ENCODE measurements at places on chromosomes 7 and 10.
A peak's percentile ranks its signal among the peaks of the same experiment; 100 is the strongest.

GRCh38 chr10:78543749-78544362 lies 510.2 kb downstream of the RPS24 start:
- no peak for DNase-seq

DNA sequence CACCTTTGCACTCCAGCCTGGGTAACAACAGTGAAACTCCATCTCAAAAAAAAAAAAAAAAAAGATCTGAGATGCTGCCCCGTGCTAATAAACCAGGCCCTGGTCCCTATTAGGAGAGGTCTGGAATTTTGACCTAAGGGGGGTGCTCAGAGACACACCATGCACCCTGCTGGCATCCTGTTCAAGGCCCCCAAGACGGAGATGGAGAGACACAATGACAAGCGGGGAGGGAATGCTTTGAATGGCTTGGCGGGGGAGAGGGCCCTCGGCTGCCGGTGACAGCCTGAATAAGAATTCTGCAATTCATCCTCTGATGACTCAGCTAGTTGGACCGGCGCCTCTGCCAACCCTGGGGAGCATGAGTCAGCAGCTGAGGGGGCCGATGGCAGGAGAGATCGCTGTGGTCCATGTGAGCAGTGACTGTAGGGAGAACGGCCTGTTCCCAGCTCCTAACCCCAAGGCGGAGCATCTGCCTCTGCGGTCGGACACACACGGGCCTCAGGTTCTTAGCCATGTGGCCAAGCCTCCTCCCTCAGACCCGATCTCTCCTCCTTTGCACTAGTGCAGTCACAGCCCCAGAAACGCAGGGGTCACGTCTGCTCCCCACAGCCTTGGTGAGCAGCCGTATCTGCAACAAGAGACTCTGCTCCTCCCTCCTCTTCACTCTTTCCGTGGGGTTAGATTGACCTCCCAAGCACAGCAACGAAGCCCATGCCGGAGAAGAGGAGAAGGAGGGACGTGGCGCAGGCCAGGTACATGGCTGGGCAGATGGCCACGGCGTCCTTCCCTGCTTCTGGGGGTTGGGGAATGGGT lies 14.9 kb downstream of the TRIM56 start:
- DNase-seq: peak; percentile 98

DNA sequence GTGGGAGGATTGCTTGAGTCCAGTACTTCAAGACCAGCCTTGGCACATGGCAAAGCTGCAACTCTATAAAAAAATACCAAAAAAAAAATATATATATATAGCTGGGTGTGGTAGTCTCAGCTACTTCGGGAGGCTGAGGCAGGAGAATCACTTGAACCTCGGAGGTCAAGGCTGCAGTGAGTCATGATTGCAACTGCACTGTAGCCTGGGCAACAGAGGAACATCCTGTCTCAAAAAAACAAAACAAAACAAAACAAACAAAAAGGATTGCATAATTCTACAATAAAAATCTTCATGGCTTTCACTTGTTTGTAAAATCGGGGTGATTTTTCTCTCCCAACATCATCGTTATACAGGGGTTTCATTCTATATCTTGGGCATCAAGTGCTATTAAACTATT lies 35.1 kb downstream of the GUSB start:
- no peak for DNase-seq

DNA sequence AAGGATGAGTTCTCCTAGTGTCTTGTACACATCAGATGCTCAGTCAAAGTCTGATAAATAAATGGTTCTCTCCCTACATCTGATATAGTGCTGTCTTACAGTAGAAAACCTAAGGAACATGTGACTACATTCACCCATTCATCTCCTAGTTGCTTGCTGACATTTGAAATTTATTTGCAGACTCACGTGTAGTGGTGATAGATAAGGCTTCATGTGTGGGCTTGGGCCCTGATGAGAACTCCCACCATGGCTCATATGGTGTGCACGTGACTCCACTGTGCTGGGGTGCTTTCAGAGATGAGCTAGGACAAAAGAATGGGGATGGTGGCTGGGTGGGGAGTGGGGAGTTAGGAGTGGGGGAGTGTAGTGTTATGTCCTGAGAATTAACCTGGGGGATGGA lies 287.3 kb downstream of the RPS24 start:
- no peak for DNase-seq

GRCh38 chr7:52794621-52795020 lies 240.8 kb upstream of the POM121L12 start:
- no peak for DNase-seq

- DNase-seq: no peak
Measured at GRCh38 chr10:112394475-112394875, 20.6 kb downstream of the ACSL5 start.

- no peak for DNase-seq
Measured at GRCh38 chr7:3879355-3880075, 578.5 kb downstream of the SDK1 start.

DNA sequence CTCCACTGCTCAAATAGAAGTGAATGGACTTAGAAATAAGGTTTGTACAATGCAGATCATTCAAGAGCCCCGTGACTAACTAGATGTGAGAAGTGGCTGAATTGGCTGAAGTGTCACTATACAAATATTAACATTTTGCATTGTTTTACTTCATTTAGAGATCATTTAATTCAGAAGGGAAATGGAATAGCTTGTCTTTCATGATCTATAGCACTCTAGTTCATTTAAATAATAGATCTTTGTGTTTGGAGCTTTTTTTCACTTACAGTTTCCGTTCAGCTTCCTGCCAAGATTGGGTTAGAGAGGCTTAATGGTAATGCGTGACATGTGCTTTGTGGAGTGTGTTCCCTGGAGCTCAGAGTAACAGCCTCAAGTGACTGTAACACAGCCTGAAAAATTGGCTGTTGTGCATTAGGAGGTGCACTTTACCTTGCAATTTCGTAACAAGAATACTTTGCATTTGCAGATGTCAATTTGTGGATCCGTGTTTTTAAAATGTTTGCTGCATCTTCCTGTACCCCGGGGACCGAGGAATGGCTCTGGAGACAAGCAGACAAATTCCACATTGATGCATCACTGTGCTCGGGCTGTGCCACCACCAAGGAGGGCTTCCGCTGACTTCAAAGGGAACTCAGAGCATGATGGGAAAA lies 170.3 kb downstream of the NRP1 start:
- no peak for DNase-seq

GRCh38 chr7:126557271-126557670 lies 695.5 kb downstream of the GRM8 start:
- no peak for DNase-seq

GRCh38 chr10:35127289-35127891 lies 744 bp downstream of the CREM start:
- DNase-seq: peak; percentile 55

- DNase-seq: no peak
Measured at GRCh38 chr7:40760293-40760964, 625.6 kb downstream of the SUGCT start.

- no peak for DNase-seq
Measured at GRCh38 chr7:98619450-98620321, 2.6 kb downstream of the NPTX2 start.

DNA sequence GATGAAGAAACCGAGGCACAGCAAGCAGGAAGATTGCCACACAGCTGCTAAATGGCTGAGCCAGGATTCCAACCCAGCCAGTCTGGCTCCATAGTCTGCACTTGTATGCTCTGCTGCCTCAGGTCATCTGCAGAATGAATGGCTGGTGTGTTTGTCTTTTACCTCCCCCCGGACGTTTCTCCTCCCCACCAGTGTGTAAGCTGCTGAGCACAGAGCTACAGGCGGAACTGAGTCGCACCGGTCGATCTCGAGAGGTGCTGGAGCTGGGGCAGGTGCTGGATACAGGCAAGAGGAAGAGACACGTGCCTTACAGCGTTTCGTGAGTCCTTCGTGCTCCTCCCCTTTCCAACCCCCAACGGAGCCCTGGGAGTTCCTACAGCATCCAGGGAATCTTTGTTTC lies 2.6 kb downstream of the CNPY4 start:
- no peak for DNase-seq

- peak; percentile 9 for DNase-seq
Measured at GRCh38 chr7:123351516-123352505, 152.0 kb upstream of the SLC13A1 start.

GRCh38 chr7:86814661-86815379 lies 171.1 kb downstream of the GRM3 start:
- DNase-seq: no peak

DNA sequence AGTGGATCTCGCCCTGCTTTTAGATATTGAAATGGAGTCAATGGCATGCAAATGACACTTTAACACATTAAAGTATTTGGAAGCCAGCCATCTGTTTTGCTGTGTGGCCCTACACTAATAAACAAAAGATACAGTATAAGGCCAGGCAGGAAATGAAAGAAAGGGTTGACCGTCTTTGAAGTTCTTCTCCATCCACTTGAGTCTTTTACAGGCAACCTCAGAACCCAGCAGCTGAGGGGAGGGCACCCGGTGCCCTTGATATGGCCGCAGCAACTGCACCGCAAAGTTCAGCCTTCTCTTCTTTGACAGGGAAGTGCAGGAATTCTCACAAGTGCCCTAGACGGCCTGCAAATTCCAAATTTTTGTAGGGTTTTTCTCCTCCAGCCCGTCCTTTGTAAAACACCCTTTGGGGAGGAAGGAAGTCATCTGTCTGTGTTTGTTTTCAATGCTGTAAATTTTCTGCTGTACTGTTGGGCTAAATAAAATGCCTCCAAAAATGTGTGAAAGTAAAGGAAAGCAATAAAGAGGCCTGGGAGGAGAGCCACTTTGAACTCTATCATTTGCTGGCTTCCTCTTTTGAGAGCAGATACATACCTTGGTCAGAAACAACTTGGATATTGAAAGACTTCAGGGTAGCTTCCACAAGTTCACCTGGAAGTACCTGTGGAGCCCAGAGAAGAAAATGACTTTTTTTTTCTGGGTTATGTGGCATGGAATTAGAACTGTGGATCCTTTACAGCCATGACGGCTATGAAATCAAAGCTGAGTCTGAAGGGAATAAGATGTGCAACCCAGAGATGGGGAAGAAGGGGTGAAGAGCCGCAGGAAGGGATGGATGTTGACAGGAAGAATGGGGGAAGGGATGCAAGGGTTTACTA lies 3.6 kb downstream of the HOXA1 start:
- DNase-seq: no peak

- DNase-seq: no peak
Measured at GRCh38 chr7:155457544-155458110, 302 bp upstream of the EN2 start.

- no peak for DNase-seq
Measured at GRCh38 chr10:20088061-20088701, 271.9 kb downstream of the PLXDC2 start.

- no peak for DNase-seq
Measured at GRCh38 chr10:127009366-127009765, 104.1 kb downstream of the DOCK1 start.

DNA sequence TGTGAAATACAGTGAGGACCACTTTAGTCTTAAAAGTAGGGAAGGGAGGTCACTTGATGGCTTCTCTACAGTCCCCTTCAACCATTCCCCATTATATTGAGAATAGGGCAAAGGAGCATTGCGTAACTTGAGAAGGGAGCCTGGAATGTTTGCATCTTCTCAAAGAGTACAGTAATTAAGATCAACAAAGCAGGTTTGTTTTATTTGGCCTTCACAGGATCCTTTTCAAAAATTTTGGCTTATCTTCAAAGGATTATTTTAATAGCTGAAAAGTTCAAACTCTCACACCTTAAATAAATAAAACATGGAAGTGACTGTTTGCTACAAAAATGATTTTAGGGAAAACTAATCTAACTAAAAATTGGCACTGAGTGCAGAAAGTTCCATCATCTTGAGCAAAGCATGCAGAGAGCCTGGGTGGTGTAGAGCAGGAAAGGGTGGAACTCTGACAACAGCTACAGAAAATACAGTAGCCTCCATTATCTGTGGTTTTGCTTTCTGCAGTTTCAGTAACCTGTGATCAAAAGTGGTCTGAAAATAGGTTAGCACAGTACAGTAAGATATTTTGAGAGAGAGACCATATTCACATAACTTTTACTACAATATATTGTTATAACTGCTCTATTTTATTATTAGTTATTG lies 214.0 kb downstream of the MDFIC start:
- DNase-seq: no peak

- DNase-seq: no peak
Measured at GRCh38 chr10:124627866-124628675, 116.1 kb downstream of the FAM53B start.

DNA sequence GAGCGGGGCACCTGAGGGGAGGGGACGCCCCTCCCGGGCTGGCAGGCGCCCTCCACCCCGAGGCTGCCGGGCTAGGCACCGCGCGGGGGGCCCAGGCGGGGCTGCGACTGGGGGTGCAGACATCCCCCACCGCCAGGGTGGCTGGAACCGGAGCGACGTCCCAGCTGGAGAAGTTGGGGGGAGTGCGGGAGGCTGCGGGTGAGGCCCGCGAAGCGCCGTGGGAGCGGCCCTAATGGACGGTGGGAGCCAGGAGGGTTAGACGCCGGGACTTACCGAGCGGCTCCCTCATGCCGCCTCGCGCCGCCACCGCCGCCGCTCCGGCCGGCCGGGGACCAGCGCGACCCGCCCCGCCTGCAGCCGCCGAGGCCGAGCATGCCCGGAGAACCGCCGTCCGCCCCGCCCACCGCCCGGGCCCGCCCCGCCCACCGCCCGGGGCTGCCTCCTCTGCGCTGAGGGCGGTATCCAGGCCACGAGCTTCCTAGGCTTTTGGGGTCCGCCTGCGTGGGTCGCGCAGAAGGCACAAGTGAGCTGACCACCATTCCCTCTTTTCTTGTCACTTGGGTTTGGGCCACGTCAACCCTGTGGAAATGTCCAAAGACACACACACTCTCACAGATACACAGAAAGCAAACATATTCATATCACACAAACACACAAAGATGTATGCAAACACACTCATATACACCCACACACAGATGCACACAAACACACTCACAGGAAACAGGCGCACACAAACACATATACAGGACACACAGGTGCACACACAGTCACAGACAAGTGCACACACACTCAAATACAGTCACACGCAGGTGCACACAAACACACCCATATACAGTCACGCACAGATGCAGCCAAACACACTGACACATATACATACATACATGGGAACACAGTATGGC lies at the start of gene JCAD:
Gene JCAD, minus strand, starts transcription at position 378 of the 899 bp plus-strand sequence. CDS start 11,774 bp downstream, outside the sequence.
- DNase-seq: no peak

- DNase-seq: no peak
Measured at GRCh38 chr7:104111271-104111670, 96.5 kb downstream of the ORC5 start.

DNA sequence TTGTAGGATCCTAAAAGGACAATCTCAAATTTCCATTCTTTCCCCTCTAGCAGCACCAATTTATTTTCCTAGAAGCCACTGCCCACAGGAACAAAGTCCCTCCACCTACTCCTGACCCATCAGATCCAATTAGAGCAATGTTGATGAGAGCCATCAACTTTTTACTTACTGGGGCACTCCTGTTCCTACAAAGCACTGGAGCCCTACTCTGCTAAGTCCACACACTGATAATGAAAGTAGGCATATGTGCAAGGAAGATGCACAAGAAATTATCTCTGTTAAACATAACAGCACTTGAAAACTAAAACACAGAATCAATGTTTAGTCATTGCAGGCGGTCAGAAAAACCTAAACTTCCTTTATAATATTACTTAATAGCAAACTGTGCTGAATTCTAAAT lies 3.6 kb downstream of the HERPUD2 start:
- DNase-seq: peak; percentile 44

DNA sequence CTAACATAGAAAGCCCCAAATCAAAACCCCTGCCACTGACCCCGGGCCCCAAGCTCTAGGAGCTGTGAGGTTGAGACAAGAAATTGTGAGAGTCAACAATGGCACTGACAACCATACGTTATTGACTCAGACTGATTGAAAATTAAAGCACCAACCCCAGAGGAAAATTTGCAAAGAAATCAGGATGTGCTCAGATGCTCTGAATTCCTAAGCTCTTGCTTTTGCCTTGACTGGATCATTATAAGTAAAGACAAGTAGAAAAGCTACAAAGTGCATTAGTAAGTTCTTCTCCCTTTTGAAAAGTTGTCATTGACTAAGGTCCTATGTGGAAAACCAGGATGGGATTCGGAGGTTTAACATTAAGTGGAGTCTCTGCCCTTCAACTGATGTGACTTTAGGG lies 130.2 kb downstream of the SAMD9 start:
- no peak for DNase-seq
